Uterus (tissue), 4 donors: ENCODE measurements at places on chromosomes 12 and 14.

DNA sequence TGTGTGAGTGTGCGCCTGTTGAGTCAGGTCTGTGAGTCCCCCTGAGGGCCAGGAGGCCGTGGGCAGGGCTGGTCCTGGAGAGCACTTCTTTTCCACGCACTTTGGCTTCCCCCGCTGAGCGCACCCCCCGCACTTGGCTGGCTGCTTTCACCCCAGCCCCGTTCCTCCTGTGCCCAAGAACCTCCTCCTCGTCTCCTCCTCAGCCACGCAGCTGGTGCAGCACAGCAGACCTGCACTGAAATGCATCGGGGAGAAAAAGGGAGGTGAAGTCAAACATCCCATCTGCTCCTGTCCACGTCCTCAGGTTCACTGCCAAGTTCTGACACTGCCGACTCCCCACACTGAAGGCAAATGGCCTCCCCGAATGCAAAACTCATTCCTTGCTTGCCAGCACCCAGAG is 362.7 kb upstream of the SFSWAP start:
- no peak for DNase-seq
- no peak overlapping the region for H3K4me3 ChIP-seq
- no peaks in the 10 kb centered on the region for H3K36me3 ChIP-seq
- H3K4me1 ChIP-seq: no peaks in the 10 kb centered on the region
- peak overlapping the region; percentile 5 for H3K27ac ChIP-seq

- H3K4me1 ChIP-seq: no peaks in the 10 kb centered on the region
- no peak overlapping the region for H3K4me3 ChIP-seq
- H3K27ac ChIP-seq: no peak overlapping the region
- no peaks in the 10 kb centered on the region for H3K27me3 ChIP-seq
Observed at GRCh38 chr12:26088998-26089397, 35.8 kb downstream of the BHLHE41 start.

GRCh38 chr12:69988481-69989321 is 163.7 kb downstream of the MYRFL start:
- H3K27ac ChIP-seq: peak overlapping the region; percentile 69
- DNase-seq: no peak
- H3K36me3 ChIP-seq: no peaks in the 10 kb centered on the region
- H3K4me3 ChIP-seq: no peak overlapping the region
- H3K4me1 ChIP-seq: peaks cover 10% of the 10 kb centered on the region
- H3K27me3 ChIP-seq: no peaks in the 10 kb centered on the region

DNA sequence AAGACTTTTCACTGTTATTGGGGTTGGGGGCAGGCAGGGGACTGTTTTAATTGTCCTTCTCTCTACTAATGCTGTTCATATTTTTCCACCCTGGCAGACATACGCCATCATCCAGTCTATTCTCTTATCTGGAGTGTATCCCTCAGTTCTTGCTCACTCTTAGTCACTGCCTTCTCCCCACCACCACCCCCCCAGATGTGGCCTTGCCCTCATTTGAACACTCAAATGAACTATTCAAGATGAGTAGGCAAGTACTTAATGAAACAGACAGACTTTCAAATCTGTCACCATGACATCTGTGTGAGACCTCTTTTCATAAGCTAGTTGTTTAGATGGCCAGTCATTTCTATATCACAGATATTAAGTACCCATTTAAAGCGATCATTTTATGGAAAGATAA is 10.1 kb downstream of the NUDT4 start:
- H3K4me1 ChIP-seq: no peaks in the 10 kb centered on the region
- no peaks in the 10 kb centered on the region for H3K36me3 ChIP-seq
- H3K4me3 ChIP-seq: no peak overlapping the region
- no peaks in the 10 kb centered on the region for H3K27me3 ChIP-seq

GRCh38 chr14:91830777-91831176 is 36.6 kb downstream of the TC2N start:
- no peaks in the 10 kb centered on the region for H3K27me3 ChIP-seq
- H3K4me1 ChIP-seq: no peaks in the 10 kb centered on the region
- H3K27ac ChIP-seq: peak overlapping the region; percentile 9
- H3K36me3 ChIP-seq: no peaks in the 10 kb centered on the region
- DNase-seq: no peak
- H3K4me3 ChIP-seq: no peak overlapping the region

DNA sequence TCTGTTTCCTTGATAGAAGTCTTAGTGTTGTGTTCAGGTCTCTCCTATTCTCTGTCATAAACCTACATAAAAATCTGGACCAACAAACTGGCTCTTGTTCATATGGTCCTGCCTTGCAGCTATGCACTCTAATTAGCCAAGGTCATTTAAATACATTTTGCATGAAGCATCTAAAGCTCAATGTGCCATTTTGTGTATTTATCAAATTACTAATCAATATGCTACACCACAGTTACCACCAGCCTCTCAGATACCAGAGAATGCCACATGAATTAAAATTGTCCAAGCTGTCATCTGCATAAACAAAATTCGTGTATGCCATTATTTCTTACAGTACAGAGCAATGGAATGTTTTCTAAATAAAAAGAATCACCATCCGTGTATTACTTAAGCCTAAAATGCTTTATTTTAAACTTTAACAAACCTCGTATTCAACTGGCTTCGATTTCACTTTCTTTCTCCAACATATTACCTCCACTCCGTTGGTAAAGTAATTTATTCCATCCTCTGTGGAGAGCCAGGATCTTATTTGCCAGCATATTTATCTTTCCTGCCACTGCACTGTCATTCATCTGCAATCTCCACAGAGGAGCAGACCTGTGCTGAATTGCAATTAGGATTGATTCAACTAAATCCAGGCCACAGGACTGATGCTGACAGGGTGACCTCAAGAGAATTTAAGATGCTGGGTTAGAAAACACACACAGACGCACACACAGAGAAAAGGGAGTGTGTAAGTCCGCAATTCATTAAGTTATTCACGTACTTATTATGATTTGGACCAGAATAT is 284.1 kb upstream of the FOXG1 start:
- no peaks in the 10 kb centered on the region for H3K36me3 ChIP-seq
- no peaks in the 10 kb centered on the region for H3K4me1 ChIP-seq
- H3K27me3 ChIP-seq: no peaks in the 10 kb centered on the region
- H3K4me3 ChIP-seq: no peak overlapping the region
- DNase-seq: no peak

- no peaks in the 10 kb centered on the region for H3K27me3 ChIP-seq
- no peaks in the 10 kb centered on the region for H3K36me3 ChIP-seq
Observed at GRCh38 chr12:89234324-89235114, 117.8 kb downstream of the DUSP6 start.

DNA sequence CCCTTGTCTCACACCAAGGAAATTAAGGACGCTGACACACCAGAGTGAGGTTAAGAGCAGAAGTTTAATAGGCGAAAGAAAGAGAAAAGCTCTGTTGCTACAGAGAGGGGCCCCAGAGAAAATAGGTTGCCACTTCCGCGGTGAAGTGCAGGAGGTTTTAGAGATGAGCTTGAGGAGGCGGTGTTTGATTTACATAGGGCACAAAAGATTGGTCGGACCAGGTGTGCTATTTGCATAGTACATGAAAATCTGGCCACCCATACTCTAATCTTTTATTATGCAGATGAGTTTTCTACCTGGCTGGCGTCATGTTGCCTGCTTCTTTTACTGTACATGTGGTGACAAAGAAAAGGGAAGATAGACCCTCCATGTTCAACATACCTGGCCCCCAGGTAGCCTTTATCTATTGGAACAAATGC is 23.3 kb upstream of the MYF6 start:
- H3K27ac ChIP-seq: no peak overlapping the region
- no peak for DNase-seq
- no peaks in the 10 kb centered on the region for H3K27me3 ChIP-seq
- no peaks in the 10 kb centered on the region for H3K36me3 ChIP-seq
- H3K4me1 ChIP-seq: no peaks in the 10 kb centered on the region
- H3K4me3 ChIP-seq: no peak overlapping the region

GRCh38 chr12:53074283-53074998 is 4.7 kb downstream of the SPRYD3 start:
- no peak overlapping the region for H3K4me3 ChIP-seq
- H3K4me1 ChIP-seq: peaks cover 26% of the 10 kb centered on the region
- peak overlapping the region; percentile 56 for H3K27ac ChIP-seq
- no peaks in the 10 kb centered on the region for H3K36me3 ChIP-seq
- DNase-seq: peak; percentile 37

DNA sequence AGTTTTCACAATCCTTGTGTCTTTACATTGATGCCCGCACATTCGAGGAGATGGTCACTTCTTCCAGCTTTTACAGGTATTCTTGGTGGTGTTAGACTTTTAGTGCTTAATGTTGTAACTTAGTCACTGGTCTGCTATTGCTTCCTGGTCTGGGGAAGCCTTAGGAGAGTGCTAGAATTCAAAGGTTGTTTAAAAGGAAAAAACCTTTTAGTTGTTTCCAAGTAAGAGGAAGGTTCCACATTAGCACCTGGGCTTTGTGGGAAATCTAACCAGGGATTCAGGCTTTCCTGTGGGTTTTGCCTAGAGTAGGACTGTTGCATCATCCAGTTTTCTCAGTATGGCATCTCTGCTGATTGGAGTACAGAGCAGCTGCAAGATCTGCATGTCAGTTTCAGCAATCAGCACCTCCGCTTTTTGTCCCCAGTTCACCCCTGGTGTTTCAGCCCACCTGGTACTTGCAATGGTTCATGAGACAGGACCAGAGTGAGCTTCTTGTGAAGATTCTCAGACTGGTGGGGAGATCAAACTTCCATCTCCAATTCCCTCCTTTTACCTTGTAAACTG is 44.0 kb upstream of the PLBD1 start:
- H3K4me3 ChIP-seq: no peak overlapping the region
- no peaks in the 10 kb centered on the region for H3K4me1 ChIP-seq
- no peak for DNase-seq
- no peaks in the 10 kb centered on the region for H3K36me3 ChIP-seq
- no peaks in the 10 kb centered on the region for H3K27me3 ChIP-seq
- no peak overlapping the region for H3K27ac ChIP-seq

DNA sequence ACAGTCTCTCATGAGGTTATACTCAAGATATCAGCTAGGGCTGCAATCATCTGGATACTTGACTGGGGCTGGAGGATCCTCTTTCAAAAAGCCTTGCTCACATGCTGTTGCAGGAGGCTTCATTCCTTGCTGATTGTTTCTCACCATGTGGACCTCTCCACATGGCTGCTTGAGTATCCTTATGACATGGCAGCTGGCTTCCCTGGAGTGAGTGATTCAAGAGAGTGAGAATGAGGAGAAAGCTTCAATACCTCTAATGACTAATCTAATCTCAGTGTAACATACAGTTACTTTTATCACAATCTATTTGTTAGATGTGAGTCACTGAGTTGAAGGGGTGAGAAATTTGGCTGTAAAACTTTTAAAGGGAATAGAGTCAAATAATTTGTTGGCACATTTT is 14.4 kb upstream of the SDR39U1 start:
- no peaks in the 10 kb centered on the region for H3K27me3 ChIP-seq
- H3K4me3 ChIP-seq: no peak overlapping the region
- DNase-seq: no peak
- no peak overlapping the region for H3K27ac ChIP-seq

DNA sequence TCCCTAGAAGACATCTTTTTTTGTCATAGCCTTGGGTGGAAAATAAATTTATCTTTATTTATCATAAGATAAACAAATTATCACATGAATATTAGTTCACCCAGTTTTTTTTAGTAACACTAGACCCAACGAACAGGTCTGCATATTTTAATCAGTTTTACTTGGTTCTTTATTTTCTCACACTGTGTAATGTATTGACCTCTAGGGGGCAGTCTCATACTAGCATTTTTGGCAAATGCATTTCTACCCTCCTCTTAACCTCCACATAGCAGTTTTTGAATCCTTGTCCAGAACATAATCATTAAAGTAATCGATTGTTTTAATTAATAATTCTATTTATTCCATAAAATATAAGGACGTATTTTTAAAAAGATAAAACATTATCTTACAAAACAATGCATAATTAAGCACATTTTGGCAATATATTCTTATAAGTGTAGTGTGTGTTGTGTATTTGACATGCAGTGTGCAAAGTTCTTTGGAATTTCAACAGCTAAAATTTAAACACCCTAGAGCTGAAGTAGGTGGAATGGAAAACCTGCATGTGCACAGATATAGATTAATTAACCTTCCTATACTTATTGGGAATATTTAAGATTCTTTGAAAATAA is 31.6 kb upstream of the PTPRQ start:
- H3K27ac ChIP-seq: no peak overlapping the region
- no peak for DNase-seq
- no peaks in the 10 kb centered on the region for H3K27me3 ChIP-seq
- H3K4me1 ChIP-seq: no peaks in the 10 kb centered on the region
- H3K4me3 ChIP-seq: no peak overlapping the region

DNA sequence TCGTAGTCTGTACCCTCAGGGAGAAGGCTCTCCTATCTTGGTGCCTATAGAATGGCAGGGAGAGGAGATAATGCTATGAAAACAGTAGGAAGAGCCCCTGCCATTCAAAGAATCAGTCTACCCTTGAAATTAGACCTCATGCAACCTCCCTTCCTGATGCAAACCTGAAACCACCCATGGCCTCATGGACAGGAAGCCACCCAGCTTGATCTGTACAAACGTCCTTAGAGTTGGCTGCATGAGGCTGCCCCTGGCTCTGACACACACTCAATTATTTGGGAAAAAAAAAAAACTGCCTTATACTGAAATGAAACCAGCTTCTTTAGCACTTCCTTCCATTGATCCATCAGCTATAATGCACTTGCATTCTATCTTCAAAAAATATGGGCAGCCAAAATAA is 116.6 kb upstream of the BCL2L14 start:
- no peak overlapping the region for H3K27ac ChIP-seq
- no peak for DNase-seq
- no peak overlapping the region for H3K4me3 ChIP-seq
- no peaks in the 10 kb centered on the region for H3K36me3 ChIP-seq
- no peaks in the 10 kb centered on the region for H3K4me1 ChIP-seq

GRCh38 chr12:132140918-132141841 is 2.9 kb downstream of the DDX51 start:
- H3K4me3 ChIP-seq: no peak overlapping the region
- no peaks in the 10 kb centered on the region for H3K36me3 ChIP-seq
- no peak for DNase-seq
- H3K27me3 ChIP-seq: no peaks in the 10 kb centered on the region

GRCh38 chr14:91911474-91912032 is 35.9 kb downstream of the FBLN5 start:
- H3K36me3 ChIP-seq: no peaks in the 10 kb centered on the region
- H3K27ac ChIP-seq: no peak overlapping the region
- no peaks in the 10 kb centered on the region for H3K4me1 ChIP-seq
- H3K27me3 ChIP-seq: no peaks in the 10 kb centered on the region
- H3K4me3 ChIP-seq: no peak overlapping the region

- H3K36me3 ChIP-seq: no peaks in the 10 kb centered on the region
- no peaks in the 10 kb centered on the region for H3K27me3 ChIP-seq
- peaks cover 12% of the 10 kb centered on the region for H3K4me1 ChIP-seq
- H3K27ac ChIP-seq: no peak overlapping the region
Observed at GRCh38 chr14:100109594-100109955, 44.4 kb downstream of the EVL start.

- no peaks in the 10 kb centered on the region for H3K27me3 ChIP-seq
- H3K4me3 ChIP-seq: no peak overlapping the region
- no peaks in the 10 kb centered on the region for H3K4me1 ChIP-seq
- H3K27ac ChIP-seq: no peak overlapping the region
- no peaks in the 10 kb centered on the region for H3K36me3 ChIP-seq
- no peak for DNase-seq
Observed at GRCh38 chr12:83575326-83575725, 888.6 kb downstream of the TMTC2 start.

- H3K4me3 ChIP-seq: no peak overlapping the region
- DNase-seq: no peak
- peak overlapping the region; percentile 15 for H3K27ac ChIP-seq
- no peaks in the 10 kb centered on the region for H3K4me1 ChIP-seq
- H3K27me3 ChIP-seq: no peaks in the 10 kb centered on the region
Observed at GRCh38 chr14:26113911-26114640, 483.8 kb downstream of the NOVA1 start.

- H3K4me1 ChIP-seq: no peaks in the 10 kb centered on the region
- H3K4me3 ChIP-seq: no peak overlapping the region
- no peak for DNase-seq
- H3K27me3 ChIP-seq: no peaks in the 10 kb centered on the region
- no peaks in the 10 kb centered on the region for H3K36me3 ChIP-seq
- H3K27ac ChIP-seq: no peak overlapping the region
Observed at GRCh38 chr14:55930016-55930784, 188.0 kb upstream of the PELI2 start.
